Activated CD4-positive, alpha-beta T cell treated with anti-CD3 and anti-CD28 coated beads for 1 hour (primary cell): ENCODE measurements at places on chromosomes 5 and 9.
A peak's percentile ranks its signal among the peaks of the same experiment; 100 is the strongest.

DNA sequence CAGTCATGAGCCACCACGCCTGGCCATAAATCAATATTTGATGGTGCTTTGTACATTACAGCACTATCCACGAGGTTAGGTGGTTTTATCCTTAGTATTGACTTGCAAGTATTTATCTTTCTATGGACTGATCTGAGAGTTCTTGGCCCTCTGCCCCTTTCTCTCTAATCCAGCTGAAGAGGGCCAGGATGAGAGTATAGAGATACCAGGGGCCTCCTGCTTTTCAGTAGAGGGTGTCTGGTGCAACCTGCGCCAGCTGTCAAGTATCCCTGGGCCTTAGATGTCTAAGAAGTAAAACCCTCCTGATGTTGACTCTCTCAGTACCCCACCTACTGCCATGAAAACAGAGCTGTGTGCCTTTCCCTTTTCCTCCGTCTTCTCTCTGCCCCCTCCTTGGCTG is 153.4 kb downstream of the SLIT3 start:
- no peak for DNase-seq

GRCh38 chr9:132575005-132575609 is 7.3 kb upstream of the BARHL1 start:
- DNase-seq: peak; percentile 16

- no peak for DNase-seq
Observed at GRCh38 chr9:71928376-71928775, 16.9 kb downstream of the C9orf85 start.

- DNase-seq: no peak
Observed at GRCh38 chr5:178348356-178349074, 115.9 kb upstream of the PHYKPL start.

DNA sequence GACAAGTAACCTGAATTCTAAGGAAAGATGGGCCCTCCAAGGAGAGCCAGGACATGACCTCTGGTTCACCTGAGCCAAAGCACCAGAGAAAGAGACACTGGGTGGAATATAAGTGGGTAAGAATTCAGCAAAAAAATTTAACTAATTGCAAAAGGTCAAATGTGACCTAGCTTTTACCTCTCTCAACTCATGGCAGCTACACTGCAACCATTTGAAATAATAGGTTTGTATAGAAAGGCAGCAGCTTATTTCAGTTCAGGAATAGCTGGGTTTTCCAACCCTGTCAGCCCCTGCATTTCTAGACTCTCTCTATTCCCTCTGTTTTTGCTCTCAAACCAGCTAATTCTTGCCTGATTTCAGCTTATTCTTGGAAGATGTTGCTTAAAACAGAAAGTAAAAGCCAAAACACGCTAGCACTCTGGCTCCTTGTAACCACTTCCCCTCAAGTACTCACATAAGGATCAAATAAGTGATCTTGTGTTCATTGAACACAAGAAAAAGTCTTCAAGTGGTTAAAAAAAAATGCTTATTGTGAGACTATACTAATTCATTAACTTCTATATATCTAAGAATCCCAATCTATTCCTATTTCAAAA is 101.1 kb upstream of the NR4A3 start:
- no peak for DNase-seq

GRCh38 chr5:101260857-101261256 is 357.8 kb upstream of the ST8SIA4 start:
- DNase-seq: no peak

DNA sequence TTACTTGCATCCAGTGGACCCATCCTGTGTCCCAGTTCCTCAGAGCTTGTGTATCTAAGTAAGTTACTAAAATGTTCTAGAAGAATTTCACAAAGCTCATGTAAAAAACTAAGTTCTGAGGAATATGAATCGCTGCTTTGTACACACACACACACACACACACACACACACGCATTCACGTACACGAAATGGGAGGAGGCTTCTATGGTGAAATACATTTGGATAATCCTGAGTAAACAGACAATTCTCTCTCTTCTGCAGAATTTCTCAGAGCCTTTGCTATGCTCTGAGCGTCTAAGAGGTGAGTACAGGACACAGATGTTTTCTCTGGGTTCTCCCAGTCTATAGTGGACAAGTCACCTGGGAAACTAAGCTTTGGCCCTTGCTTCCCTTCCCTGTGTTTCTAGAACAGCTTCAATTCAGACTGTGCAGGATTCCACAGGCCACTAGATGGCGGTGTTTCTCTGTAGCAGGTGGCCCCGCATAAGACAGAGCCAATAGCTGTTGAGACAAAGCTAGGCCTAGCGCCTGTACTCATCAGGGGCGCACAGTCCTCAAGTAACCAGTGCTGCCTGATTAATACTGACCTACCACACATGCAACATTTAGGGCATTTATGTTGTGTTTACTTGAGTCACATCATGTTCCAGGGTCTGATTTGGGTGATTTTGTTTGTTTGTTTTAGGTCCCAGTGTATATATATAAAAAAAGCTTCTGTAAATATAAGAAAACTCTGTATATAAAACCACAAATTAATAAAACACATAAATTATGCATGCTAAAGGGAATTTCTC is 114.8 kb downstream of the LIFR start:
- peak; percentile 62 for DNase-seq

GRCh38 chr9:100104314-100104713 is 5.3 kb downstream of the INVS start:
- no peak for DNase-seq

GRCh38 chr5:137836298-137836697 is 31.4 kb upstream of the MYOT start:
- DNase-seq: no peak

DNA sequence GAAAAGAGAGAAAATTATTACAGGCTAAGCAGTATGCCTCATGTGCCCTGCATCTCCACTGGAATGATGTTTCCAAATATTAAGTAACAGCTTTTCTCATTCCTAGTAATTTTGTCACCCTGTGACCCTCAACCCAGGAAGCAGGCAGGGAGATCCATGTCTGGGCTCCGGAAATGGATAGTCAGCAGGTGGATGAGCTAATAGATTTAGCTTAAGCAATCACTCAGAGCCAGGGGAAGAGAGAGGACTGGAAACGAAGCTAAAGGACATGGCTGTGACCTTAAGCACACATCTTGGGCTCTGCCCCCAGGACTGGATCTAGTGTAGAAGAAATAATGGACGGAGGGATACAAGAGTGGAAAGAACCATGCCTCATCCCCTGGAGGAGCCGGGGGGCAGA is 89.5 kb downstream of the ARSB start:
- no peak for DNase-seq

DNA sequence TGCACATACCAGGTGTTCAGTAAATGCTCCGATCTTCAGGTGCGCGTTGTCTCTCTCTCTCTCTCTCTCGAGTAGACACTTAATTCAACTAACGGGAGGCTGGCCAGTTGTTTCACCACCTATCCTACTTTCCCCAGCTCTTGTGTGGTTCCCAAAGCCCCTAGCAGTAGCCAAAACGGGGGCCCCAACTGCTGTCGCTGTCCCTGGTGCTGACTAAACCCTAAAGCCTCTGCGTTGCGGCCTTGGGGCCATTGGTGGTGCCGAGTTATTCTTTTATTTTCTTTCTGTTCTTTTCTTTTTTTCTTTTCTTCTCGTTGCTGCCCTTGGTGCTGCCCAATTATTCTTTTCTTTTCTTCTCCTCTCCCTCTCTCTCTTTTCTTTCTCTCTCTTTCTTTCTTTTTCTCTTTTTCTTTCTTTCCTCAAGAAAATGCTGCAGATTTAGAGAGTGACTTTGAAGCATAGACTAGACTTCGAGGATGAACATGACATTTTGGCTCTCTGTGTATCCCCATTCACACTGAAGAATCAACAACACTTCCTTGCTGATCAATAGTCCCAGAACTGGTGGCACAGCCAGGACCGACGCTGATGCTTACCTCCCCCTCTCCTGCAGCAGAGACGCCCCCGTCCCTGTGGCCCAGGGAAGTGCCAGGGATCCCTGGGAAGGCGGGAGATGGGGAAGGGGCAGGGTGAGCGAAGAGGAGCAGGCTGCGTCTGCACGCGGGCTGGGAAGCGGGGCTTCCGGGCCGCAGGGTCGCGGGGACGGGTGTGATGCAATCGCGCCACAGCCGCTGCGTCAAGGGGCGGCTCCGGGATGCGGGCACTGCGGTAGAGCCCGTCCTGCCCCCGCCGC is at the start of gene FBLL1:
TSS of gene FBLL1 (plus strand) at position 785 of the 853 bp plus-strand sequence. CDS start 200 bp downstream, outside the sequence.
- no peak for DNase-seq

- peak; percentile 56 for DNase-seq
Observed at GRCh38 chr9:38620483-38621433, at the start of gene ANKRD18A. TSS of gene ANKRD18A (minus strand) at chr9:38620596. CDS start at chr9:38620285, 311 bp downstream.

GRCh38 chr5:2005101-2006041 is 122.6 kb upstream of the IRX4 start:
- DNase-seq: no peak

- DNase-seq: no peak
Observed at GRCh38 chr5:50550993-50551392, 109.9 kb upstream of the EMB start.

- no peak for DNase-seq
Observed at GRCh38 chr9:78725503-78725902, 428.6 kb downstream of the PSAT1 start.

- no peak for DNase-seq
Observed at GRCh38 chr9:3868466-3868865, 342.7 kb upstream of the RFX3 start.

DNA sequence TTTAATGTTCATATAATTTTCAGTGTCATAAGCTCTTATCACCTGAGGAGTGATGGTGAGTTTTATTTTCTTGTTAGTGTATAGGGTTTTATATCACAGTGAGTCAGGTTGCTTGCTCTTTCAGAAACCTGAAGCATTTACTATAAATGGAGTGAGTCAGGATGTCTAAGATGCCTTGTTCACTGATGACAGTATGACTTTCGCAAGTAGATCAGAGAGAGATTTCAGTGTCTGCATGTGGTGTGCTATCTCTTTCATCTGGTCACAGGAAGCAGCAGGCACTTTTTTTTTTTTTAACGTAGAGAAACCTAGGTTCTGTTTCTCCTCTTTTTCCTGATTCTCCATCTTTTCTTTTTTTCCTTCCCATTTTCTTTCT is 237.1 kb downstream of the DMRTA1 start:
- DNase-seq: no peak

GRCh38 chr5:98428806-98429205 is 344.7 kb upstream of the RGMB start:
- DNase-seq: no peak

DNA sequence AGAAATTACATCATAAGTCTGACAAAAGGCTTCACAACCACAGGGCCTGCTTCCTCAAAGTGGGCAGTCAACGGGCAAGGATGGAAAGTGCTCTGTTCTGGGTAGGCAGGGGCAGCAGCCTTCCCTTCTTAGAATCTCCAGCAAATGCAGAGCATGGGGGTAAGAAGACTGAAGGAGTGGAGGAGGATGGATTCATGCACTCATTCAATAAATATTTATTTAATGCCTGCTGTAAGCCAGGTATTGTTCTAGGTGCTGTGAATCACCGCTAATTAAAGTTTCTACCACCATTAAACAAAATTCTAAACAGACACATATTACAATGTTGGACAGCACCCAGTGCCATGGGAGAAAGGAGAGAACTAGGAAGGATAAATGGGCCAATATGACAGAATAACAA is 195.6 kb downstream of the ELAVL2 start:
- DNase-seq: no peak

GRCh38 chr9:9799287-9799686 is 813.5 kb downstream of the PTPRD start:
- no peak for DNase-seq

GRCh38 chr9:127267793-127268525 is 3.4 kb downstream of the GARNL3 start:
- no peak for DNase-seq

- DNase-seq: no peak
Observed at GRCh38 chr5:135327429-135328127, 71.5 kb downstream of the MACROH2A1 start.

- DNase-seq: no peak
Observed at GRCh38 chr5:14223372-14223771, 80.2 kb downstream of the TRIO start.

DNA sequence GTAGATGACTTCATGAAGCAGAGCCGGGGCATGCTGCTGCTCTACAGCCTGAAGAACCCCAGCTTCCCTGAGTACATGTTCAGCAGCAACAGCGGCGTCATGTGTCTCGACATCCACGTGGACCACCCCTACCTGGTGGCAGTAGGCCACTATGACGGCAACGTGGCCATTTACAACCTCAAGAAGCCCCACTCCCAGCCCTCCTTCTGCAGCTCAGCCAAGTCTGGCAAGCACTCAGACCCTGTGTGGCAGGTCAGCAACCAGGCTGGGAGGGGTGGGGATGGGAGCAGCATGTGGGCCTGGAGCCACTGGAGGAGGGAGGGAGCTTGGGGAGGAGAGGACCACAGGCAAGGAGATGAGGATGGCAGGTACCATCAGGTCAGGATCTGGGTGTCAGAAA is 16.2 kb downstream of the ENHO start:
- DNase-seq: no peak

DNA sequence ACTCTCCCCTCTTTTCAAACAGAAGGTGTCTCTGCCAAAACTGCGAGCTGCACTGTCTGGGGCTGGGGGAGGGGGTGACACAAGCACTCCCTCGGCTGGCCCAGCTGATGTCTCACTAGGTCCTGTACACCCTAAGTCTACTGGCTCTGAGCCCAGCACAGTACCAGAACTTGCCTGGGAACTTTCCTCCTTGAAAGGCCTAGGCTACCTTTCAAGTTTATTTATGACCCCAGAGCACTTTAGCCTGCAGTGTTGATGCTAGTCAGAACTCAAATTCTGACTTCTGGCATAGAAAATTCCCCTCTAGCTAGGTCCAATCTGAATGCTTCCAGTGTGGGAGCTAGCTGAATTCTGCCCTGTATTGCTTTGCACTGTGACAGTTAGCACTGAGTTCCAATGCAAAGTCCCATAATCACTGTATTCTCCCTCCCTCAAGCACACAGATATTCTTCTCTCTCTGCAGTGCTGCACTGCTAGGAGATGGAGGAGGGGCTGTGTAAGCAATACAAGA is 10.5 kb downstream of the LURAP1L start:
- no peak for DNase-seq

DNA sequence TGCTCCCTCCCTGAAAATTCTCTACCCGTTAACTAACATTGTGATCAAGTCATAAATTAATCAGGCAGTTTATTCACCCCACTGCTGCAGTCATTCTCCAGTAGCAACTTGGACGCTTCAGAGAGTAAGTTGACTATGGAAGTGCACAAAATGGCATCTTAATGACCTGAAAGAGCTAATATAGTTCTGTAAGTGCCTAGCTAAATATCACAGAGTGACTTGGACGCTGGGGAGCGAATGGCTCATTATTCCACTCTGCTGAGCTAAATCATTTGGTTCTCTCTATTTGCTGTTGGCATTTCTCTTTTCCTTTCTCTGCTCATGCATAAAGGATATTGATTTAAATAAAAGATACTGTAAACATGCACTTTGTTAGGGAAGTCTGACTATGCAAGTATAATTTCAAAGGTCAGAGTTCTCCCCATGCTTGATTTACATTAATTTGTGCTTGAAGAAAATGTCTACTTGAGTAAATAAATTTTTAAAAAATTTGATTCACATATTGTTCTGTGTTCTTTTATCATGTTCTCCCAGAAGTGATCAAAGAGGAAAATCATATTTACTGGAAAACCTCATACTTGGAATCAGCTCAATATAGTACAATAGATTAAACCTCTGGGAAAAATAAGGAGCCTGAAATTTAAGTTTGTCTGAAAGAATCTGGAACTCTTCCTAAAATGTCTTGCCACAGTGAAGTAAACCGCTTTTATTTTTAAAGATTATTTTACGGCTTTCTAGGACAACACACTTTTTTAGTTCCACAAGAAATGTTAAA is 169.5 kb upstream of the HAPLN1 start:
- DNase-seq: no peak
